Hematopoietic multipotent progenitor cell treated with erythropoietin and hydrocortisone succinate and interleukin-3 and kit ligand, for 17 days (in vitro differentiated cells): ENCODE measurements at places on chromosomes 12 and 14.

GRCh38 chr12:53218551-53219291, 11.7 kb upstream of the ITGB7 start:
- no peak for DNase-seq

- no peak for DNase-seq
Measured at GRCh38 chr12:85448548-85449139, 168.6 kb downstream of the ALX1 start.

DNA sequence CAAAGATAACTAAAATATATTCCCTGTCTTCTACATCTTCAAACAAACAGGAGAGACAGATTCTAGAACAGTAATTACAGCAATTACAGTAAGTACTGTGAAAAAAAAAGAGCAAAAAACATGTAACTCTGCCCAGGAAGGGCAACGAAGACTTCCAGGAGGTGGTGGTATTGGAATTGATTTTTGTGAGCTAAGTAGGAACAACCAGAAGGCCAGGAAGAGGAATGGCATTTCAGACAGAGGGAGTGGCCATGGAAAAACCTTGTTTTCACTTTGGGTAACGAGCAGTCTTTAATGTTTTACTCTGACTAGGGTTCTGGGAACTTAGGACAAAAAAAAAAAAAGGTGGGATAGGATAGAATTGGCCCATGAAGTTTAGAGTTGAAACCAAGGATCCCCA, 196.3 kb upstream of the PLEKHG7 start:
- DNase-seq = no peak

GRCh38 chr12:62472472-62472871, 5.8 kb downstream of the MON2 start:
- no peak for DNase-seq

DNA sequence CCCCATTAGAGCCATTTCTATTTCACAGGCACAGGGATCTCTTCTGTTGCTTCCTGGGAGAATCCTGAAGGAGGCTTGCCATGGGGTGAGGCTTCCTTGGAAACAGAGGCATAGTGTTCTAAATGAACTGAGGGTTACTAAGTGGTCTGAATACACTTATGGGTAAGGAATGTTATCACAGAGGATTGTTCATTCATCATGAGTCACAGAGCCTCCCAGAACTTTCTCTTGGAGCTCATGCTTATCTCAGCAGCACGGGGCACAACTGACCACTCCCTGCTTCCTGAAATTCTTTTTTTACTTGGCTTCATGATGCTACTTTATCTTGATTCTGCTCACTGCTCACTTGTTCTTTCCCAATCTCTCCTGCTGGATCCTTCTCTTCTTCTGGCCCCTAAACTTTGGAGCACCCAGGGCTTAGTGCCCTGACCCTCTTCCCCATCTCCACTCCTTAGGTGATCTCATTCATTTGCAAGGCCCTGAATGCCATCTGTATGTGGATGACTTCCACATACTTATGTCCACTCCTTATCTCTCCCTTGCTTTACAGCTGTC, 57.9 kb downstream of the ANO6 start:
- no peak for DNase-seq

DNA sequence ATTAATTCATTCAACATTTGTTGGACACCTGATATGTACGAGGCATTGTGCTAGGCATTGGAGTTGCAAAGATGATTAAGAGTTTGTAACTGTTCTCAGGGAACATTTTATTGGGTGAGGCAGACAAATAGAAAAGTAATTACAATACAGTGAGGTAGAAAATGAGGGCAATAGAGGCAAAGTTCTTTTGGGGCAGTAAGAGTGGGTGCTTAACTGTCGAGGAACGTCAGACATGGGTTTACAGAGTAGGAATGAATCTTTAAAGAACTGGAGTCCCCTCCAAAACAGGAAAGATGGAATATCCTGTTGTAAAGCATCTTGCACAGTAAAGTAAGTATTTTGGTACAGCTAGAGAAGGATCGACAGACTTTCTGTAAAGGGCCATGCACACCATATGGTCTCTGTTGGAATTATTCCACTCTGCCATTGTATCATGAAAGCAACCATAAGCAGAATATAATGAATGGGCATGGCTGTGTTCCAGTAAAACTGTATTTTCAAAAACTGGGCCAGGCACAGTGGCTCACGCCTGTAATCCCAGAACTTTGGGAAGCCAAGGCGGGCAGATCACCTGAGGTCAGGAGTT, 9.1 kb downstream of the CREBL2 start:
- no peak for DNase-seq

DNA sequence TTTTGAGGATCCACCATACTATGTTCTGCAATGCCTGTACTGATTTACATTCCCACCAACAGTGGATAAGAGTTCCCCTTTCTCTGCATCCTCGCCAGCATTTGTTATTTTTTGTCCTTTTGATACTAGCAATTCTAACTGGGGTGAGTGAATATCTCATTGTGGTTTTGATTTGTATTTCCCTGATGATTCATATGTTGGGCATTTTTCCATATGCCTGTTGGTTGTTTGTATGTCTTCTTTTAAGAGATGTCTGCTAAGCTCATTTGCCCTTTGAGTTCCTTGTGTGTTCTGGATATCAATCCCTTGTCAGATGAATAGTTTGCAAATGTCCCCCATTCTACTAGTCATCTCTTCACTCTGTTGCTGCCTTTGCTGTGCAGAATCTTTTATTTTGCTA, 49.0 kb upstream of the MSRB3 start:
- no peak for DNase-seq

GRCh38 chr14:68844210-68844545, 51.3 kb upstream of the ZFP36L1 start:
- DNase-seq = no peak

DNA sequence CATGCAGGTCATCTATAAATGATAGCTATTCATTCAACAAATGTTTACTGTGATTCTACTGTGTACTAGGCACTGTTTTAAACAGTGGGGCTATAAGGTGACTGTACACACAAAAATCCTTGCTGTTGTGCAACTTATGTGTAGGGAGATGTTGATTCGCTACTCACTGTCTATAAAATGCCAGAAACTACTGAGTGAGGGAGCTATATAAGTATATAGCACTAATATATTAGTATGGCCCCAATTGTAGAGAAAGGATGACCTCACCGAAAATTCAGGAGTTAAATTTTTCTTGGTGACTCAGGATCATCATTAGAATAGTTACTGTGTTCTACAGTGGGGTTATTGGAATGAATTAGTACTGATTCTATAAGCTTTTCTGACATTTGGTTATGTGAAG, 117.4 kb downstream of the TGFB3 start:
- DNase-seq = no peak
